ENCODE measurements at places on chromosomes 11 and 22.

- DNase-seq = no peak
Observed at GRCh38 chr11:33543823-33544222, 156.8 kb downstream of the C11orf91 start.

- no peak for DNase-seq
Observed at GRCh38 chr11:8265681-8266241, 2.1 kb upstream of the LMO1 start.

GRCh38 chr11:130340671-130341319 is 26.1 kb upstream of the ZBTB44 start:
- DNase-seq = no peak

DNA sequence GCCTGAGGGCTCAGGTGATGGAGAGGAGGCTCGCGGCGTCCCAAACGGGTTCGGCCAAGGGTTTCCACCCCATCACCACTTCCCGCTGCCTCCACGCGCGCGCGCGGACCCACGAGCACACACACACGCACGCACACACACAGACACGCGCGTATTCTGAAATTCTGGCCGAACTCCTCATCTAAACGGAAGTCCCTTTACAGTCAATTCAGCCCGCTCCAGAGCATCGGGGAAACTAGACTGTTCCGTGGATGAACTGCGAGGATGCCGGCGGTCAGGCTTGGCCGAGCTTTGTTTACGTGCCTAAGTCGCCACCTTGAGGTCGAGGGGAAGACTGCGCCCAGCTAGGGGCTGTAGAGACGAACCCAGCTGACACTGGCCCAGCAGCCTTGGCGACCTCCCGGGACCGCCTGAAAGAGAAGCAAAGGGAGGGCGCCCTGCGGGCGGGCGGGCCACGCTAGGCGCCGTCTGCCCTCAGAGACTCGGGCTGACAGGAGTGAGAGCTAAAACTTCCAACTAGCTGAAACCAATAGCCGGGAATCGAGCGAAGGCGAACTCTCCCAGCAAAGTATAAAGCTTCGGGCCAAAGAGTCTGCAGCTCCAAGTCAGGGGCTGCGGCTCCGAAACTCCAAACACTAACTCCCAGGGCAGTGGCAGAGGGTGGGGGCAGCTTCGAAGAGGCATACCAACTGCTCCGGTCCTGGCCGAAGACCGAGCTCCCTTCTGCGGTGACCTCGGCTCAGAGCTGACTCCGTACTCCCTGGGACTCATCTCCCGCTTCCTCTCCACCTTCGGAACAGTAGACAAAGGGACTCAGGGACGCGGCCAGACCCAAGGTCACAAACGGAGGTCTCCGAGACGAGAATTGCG is 124.7 kb upstream of the C11orf58 start:
- peak; percentile 75 for DNase-seq

GRCh38 chr11:30012346-30012745 is 4.5 kb downstream of the KCNA4 start:
- no peak for DNase-seq

- no peak for DNase-seq
Observed at GRCh38 chr11:74276581-74276980, 34.9 kb downstream of the P4HA3 start.

DNA sequence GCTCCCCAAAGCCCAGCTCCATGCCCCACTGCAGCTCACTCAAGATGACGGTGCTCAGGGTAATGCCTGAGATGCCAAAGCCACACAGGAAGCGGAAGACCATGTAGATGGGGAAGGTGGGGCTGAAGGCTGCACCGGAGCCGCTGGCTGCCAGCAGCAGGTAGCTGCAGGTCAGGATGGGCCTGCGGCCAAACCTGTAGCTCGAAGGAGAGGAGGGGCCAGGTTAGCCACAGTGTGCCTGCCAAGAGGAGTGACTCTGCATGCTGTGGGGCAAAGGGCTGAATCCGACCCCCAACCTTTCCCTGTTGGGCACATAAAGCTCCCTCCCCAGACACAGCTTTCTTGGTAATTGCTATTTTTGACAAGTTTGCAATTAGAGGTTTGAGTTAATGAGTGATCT is 14.9 kb upstream of the SLC22A6 start:
- no peak for DNase-seq

DNA sequence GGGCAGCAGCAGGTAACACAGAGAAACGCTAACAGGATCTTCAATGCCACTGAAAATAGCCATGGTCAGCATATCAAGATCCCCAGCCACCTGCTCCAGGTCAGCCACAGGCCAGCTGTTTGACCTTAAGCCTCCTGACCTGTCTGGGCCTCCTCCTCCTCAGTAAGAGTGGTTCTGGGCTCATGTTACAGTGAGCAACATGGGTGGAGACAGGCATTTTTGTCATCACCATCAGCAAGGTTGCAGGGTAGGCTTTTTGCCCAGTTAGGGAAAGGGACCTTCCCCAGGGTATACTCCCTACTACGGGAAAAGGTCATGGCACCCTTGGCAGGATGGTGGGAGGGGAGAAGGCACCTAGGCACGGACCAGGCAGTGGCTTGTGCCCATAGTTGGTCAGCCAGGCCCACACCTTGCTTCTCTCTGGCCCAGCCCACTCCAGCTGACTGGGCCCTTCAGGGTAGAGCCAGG is 131.8 kb upstream of the PARVA start:
- no peak for DNase-seq

DNA sequence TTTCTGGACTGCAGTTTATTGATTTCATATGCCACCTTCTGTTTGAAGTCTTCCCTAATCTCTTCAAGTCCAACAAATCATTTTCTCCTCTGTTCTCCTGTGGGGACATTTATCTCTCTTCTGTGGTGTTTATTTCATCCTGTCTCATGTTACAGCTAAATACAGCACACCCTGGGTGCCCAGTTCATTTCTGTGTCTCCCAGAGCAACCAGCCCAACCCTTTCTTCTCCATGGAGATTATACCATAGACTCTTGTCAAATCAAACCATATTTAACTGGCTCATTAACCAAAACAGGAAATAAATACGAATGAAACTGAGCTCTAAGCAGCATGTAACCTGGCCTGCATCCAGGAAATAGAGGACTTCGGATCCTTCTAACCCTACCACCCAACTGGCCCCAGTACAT is at the start of gene MS4A8:
TSS of gene MS4A8 (plus strand) at position 329 of the 408 bp plus-strand sequence. CDS start 1,249 bp downstream, outside the sequence.
- peak; percentile 95 for DNase-seq

DNA sequence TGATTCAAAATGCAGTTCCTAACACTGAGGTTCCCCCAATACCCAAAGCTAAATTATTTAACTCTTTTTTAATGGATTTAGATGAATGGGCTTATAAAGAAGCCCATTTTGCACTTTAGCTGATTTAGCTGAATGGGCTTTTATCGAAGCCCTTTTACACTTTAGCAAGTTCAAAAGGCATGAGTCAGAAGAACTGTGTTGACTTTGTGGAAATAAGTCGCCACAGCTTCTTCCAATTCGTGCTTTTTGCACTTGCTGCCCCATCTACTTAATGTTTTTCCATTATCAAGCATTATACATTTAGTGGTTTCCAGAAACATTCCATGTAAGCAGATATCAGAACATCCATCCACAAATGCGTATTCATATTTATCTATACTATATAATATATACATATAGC is 20.5 kb upstream of the GRIA4 start:
- DNase-seq = no peak

- DNase-seq = no peak
Observed at GRCh38 chr11:75260396-75261170, 20.0 kb downstream of the TPBGL start.

- DNase-seq = no peak
Observed at GRCh38 chr11:59426361-59427067, at the start of gene OR5A2. OR5A2 (minus strand) TSS chr11:59426413; CDS start chr11:59422953, 3,460 bp downstream.

DNA sequence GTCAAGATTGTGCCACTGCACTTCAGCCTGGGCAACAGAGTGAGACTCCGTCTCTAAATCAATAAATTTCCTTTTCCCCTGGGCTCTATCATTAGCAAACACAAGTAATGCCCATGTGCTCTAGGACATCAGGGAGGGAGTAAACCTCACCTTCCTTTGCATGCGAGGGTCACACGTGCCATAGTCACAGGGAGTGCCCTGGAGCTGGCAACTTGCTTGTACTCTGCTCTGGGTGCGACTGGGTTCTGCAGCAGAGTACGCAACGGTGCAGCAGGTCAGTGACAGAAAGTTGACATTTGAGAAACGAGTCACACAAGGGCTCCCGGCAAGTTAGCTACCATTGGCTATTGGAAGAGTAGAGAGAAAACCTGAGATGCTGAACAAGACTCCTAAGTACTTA is 32.6 kb upstream of the CHKA start:
- DNase-seq = no peak

- no peak for DNase-seq
Observed at GRCh38 chr11:61598374-61598773, 17.5 kb upstream of the SYT7 start.

DNA sequence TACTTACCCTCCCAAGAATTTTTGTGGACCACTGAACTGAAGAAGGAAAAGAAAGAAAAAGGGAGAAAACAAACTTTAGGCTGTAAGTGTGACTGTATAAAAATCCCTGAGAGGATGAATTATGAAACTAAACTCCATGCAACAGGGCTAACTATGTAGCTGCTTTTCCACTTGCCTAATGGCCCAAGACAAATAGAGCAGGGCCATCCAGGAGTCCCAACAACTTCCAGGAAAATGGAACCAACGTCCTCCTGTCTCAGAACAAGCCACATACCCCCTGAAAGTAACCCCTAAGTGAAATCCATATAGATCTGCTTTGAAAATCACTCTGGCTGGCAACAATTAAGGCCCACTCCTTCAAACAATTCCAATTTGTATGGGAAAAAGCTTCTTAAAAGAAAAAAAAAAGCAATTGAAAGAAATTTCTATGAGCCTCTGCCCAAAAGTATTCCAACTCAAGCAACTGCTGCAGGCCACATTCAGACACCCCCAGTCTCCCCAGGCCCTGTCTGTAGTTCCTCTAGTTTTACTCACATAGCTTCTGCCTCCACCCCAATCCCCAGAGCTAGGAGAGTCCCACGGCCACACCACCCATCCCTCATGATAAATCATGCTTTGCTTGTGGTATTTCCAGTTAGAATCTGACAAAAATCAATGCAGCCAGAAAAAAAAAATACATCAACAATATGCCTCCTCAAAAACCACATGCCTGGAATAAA is 12.7 kb downstream of the RBFOX2 start:
- no peak for DNase-seq

- DNase-seq = no peak
Observed at GRCh38 chr11:130817330-130817944, 98.8 kb downstream of the SNX19 start.

GRCh38 chr22:36366291-36366708 is 21.5 kb downstream of the MYH9 start:
- no peak for DNase-seq

GRCh38 chr22:47445716-47446290 is 683.4 kb downstream of the TBC1D22A start:
- DNase-seq = no peak

DNA sequence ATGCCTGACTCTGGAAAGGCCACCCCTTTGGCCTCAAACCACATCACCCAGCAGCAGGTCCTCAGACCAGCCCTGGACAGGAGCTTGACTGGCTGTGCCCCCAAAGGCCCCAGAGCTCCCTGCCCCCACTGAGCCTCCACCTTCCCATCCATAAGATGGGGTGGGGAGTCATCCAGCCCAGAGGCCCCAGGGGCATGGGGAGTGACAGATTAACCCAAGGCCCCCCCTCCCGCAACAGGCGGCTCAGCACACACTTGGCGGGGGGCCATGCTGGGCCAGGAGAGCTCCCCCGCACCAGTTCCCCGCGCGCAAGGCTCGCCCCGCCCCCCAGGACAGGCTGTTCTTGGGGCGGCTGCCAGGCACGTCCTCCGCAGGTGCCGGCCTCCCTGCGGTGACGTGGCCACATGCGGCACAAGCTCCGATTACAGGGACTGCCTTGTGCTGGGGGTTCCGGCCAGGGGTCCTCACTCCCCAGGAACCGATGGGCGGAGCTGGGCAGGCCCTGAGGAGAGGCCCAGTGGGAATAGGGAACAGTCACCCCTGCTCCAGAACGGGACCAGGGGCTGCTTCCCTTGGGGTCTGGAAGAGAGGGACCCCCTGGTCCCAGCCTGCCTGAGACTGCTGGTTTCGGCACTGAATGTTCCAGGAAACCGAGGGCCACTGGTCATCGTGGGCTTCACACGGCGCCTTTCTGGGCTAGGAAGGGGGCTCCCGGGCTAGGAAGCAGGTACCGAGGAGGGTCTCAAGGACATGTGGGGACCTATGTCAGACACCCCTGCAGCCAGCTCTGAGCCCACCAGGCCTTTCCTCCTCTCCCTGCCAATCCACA is 5.1 kb upstream of the CDKN1C start:
- peak; percentile 28 for DNase-seq

DNA sequence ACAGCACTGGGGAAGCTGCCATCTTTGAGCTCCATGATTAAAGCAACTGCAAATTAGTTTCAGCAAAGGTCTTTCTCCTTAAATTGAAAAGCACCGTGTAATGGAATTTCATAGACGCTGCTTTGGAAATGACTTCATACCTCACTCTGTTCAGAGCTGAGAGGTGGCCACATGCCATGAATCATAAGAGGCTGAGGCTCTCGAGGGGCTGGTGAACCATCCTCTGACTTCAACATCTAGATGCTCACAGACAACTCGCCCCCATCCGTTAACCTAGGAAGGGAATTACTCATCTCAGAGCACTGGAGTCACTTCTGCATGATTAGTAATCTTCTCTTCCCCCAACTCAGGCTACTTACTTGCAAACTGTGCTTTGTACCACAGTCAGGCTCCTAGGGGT is 122.3 kb downstream of the RCN1 start:
- DNase-seq = no peak

GRCh38 chr22:31321421-31321820 is 24.7 kb downstream of the PATZ1 start:
- DNase-seq = no peak

- peak; percentile 10 for DNase-seq
Observed at GRCh38 chr11:121321614-121322243, 29.2 kb downstream of the SC5D start.

DNA sequence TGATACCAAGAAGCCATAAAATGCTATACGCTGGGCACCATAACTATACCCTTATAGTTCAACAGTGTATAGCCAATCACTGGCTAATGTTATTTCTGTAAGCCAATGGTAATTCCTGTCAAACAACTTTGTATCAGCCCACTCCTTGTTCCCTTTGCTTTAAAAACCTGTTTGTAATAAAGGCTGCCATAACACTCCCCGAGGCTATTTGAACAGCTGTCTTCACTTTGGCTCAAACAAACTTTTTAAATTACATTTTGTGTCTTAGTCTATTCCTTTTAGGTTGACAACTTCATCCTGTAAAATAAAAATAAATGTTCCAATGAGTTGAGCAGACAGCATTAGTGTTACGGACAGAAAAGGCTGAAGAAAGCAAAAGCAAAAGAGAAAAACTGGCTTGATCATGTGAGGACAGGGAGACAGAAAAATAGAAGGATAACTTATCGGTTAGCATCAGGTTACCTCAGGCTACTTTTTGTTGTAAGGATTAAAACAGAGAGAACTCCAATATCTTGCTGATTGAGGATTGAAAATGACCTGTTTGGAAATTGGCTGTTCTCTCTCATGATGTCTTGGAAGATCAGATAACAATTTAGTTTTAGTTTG is 95.0 kb downstream of the AASDHPPT start:
- peak; percentile 24 for DNase-seq

GRCh38 chr22:35315141-35315854 is 15.6 kb downstream of the TOM1 start:
- no peak for DNase-seq

Measured in NCI-H2081 (cell line).